Dermis lymphatic vessel endothelial cell (primary cell): ENCODE measurements at places on chromosomes 4 and X. TPM values are rescaled to one million over a fixed set of nuclear protein-coding genes. Genes with fewer than 3 reads are reported as not detected.

STOX2 gene
- total RNA-seq = 16.7 and 27.3 TPM in 2 replicates

FAM47E gene
- 0.17 and 0.22 TPM in 2 replicates for total RNA-seq

RAB40A gene
- total RNA-seq = under 0.01 TPM in 2 replicates

RTL3 gene
- total RNA-seq = not detected in 2 replicates
